ENCODE measurements at places on chromosomes 4 and X.

DNA sequence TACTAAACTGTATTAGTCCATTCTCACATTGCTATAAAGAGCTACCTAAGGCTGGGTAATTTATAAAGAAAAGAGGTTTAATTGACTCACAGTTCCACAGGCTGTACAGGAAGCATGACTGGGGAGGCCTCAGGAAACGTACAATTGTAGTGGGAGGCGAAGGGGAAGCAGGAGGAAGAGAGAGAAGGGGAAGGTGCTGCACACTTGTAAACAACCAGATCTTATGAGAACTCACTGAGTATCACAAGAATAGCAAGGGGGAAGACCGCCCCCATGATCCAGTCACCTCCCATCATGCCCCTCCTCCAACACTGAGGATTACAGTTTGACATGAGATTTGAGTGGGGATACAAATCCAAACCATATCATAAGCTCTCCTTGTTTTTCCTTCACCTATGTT, 40.9 kb downstream of the RPA4 start:
- no peak for DNase-seq

GRCh38 chr4:95409127-95409526, 139.6 kb downstream of the UNC5C start:
- DNase-seq: no peak

DNA sequence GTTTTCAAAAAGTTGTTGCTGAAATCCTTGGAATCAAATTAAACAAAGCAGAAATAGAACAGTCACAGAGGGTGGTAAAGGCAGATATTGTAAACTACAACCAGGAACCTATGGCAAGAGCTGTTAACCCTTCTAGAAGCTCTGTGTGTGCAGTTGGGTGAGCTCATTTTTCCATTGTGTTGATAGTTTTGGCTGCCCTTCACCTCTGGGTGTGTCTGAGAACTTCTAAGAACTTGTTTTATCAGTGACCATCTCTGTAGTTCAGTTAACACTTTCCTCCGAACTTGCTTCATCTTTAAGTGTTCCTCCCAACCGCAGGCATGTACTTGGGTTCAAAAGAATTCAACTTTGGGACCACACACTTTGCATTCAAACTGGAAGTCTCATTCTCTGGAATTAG, 32.7 kb downstream of the RBMX start:
- DNase-seq: no peak

DNA sequence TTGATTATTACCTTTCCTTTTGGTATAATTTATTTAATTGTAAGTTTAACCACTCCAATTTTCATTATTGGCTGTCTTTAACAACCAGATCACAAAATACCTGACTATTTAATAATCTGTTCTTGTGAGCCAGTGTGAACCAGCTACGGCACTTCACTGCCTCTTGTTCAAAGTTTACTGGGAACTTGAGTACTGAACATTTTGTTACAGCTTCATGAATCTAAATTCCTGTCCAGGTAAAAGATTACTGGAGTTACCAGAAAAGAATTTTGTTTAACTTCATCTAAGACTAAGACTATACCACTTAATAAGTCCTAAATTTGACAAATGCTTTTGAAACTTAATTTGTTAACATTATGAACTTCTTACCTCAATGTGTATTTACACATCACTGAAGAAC, 178.3 kb downstream of the FBXO8 start:
- no peak for DNase-seq

GRCh38 chr4:1627417-1628313, 56.4 kb downstream of the FAM53A start:
- no peak for DNase-seq

- no peak for DNase-seq
These were observed 52.3 kb downstream of the C4orf51 start for GRCh38 chr4:145732001-145732815.

- DNase-seq: peak; percentile 29
These were observed 11.3 kb downstream of the PNCK start for GRCh38 chrX:153662266-153662665.

DNA sequence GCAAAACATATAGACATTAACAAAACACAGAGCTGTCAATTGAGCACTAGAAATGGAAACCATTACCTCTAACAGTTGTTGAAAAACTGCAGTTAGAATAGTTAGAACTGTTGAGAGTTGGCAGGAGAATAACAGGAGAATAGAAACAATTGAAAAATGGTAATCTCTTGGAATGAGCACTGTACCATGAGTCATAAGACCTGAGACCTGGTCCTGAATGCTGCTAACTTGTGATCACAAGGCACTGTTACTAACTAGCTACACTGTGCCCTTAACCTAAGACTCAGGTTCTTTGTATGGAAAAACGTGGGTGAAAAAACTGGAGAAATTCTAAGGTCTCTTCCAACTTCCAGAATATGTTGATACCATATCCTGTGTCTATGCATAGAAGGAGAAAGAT, 29.3 kb downstream of the FAM114A1 start:
- no peak for DNase-seq

GRCh38 chr4:185332575-185333464, 62.9 kb downstream of the LRP2BP start:
- DNase-seq: no peak

GRCh38 chr4:138445098-138445497, 202.9 kb upstream of the SLC7A11 start:
- DNase-seq: no peak

- DNase-seq: no peak
These were observed 14.7 kb upstream of the GRIA3 start for GRCh38 chrX:123169247-123169901.

GRCh38 chr4:82282875-82283274, 90.9 kb downstream of the HNRNPD start:
- DNase-seq: no peak

Measured in ovary (tissue), 10 donors.